Eye (tissue), 1 donor: ENCODE measurements at places on chromosomes 5 and 9.

GRCh38 chr9:8486095-8486494 lies 686.5 kb upstream of the DMAC1 start:
- DNase-seq: peak; percentile 32

DNA sequence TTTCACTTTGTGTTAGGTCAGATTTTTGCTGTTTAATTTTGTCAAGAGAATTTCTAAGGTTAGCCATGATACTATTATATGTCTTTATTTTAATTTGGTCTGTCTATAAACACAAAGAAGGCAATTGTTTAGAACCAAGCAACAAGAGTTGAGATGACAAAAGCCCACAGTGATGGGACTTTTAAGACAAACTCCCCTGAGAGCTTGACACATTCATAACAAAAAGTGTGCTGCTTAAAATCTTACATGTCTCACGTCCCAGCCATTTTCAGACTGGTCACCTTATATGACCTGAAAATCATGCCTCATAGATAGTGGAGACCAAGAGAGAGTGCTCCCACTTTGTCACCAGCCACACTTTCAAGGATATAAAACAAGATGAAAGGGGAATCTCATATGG lies 21.6 kb upstream of the NNT start:
- no peak for DNase-seq

GRCh38 chr5:111153483-111153882 lies 61.3 kb downstream of the WDR36 start:
- DNase-seq: no peak

- no peak for DNase-seq
Observed at GRCh38 chr5:145791866-145792265, 43.3 kb downstream of the PRELID2 start.

- no peak for DNase-seq
Observed at GRCh38 chr5:67246546-67247268, 50.1 kb upstream of the CD180 start.

DNA sequence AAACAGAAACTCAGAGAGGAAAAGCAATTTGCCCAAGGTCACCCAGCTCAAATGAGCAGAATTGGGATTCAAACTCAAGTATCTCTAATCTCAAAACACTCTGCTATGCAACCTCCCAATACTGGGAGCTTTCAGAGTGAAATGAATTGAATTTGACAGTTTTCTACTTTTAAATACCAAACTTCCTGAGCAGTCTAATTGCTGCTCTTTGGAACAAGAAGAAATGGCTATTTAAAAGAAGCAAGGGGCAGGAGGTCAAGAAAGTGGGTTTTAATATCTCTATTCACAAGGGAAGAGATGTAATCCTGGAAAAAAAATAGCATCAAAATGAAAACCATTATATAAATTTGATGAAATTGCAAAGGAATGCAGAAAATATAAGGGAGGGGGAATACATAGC lies 142.6 kb downstream of the INSYN2B start:
- peak; percentile 65 for DNase-seq

DNA sequence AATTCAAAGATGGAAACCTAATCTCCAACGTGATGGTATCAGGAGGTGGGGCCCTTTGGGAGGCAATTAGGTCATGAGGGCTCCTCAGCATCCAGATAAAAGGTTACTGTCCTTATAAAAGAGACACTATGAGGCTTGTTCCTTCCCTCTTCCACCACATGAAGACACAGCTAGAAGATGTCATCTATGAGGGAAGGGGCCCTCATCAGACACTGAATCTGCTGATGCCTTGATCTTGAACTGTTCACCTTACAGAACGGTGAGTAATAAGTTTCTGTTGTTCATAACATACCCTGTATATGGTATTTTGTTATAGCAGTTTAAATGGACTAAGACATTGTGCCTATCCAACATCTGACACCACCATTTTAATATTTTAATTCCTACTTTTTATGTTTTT lies 19.7 kb upstream of the CCNH start:
- DNase-seq: no peak

- no peak for DNase-seq
Observed at GRCh38 chr9:127209220-127209619, 55.4 kb upstream of the GARNL3 start.

- DNase-seq: no peak
Observed at GRCh38 chr5:44183753-44184152, 205.5 kb downstream of the FGF10 start.

GRCh38 chr5:154058055-154059038 lies 19.6 kb downstream of the MFAP3 start:
- DNase-seq: peak; percentile 45

- DNase-seq: peak; percentile 33
Observed at GRCh38 chr5:105903069-105903468, 1767.7 kb downstream of the EFNA5 start.

DNA sequence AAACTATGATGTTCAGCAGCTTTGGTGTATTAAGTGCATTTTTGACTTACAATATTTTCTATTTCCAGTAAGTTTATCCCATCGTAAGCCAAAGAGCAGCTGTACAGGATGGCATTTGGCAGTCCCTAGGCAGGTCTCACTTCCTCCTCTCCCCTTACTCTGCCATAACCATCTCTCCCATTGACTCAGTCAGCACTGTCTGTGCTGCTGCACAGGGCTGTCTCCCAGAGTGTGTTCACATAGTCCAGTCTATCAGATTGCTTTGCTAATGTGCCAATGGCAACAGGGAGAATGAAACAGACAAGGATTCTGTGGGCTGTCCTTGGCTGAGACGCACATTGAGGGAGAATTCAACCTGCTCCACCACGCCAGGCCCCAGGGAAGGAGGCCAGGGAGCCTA lies 47.0 kb upstream of the CAST start:
- DNase-seq: no peak

GRCh38 chr5:145906401-145906800 lies 30.0 kb upstream of the SH3RF2 start:
- DNase-seq: no peak

GRCh38 chr9:27602142-27602861 lies 29.0 kb upstream of the C9orf72 start:
- no peak for DNase-seq

- DNase-seq: no peak
Observed at GRCh38 chr5:39253196-39253595, 33.8 kb upstream of the FYB1 start.

GRCh38 chr5:79582186-79582585 lies 30.1 kb upstream of the TENT2 start:
- no peak for DNase-seq

DNA sequence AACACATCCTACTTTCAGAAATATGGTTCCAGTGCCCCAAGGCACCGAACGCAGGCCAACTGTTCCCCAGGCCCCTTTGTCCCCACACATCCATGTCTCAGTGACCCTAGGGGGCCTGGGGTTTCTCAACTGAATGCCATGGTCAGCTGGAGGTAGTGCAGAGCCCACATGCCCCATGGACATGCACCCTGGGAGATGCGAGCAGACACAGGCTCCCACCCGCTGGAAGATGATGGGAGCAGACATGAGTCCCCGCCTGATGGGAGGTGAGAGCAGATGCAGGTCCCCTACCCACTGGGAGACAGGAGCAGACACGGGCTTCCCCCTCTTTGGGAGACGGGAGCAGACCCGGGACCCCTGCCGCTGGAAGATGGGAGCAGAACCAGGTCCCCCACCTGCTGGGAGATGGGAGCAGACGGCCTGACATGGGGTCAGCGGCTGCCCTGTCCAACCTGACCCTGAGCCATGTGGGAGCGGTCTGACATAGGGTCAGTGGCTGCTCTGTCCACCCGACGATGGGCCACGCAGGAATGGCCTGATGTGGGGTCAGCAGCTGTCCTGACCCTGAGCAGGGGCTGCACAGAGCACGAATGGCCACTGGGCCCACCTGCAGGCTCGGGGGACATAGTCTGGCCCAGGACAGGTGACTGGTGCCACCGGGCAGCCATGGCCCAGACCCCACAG lies 18.4 kb downstream of the ZDHHC11B start:
- DNase-seq: no peak

DNA sequence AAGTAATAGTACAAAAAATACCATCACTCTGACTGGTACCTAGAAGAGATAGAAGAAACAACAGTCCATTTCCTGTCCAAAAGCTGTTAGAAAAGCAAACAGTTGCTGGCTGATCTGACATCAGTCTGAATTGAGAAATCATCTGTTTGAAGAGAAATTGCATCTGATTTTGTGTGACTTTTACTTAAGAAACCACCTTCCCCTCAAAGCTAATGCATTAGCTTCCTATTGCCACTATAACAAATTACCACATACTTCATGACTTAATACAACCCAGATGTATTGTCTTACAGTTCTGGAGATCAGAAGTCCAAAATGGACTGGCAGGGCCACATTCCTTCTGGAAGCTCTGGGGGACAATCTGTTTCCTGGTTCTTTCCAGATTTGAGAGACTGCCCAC lies 385.9 kb upstream of the TLE4 start:
- DNase-seq: no peak

DNA sequence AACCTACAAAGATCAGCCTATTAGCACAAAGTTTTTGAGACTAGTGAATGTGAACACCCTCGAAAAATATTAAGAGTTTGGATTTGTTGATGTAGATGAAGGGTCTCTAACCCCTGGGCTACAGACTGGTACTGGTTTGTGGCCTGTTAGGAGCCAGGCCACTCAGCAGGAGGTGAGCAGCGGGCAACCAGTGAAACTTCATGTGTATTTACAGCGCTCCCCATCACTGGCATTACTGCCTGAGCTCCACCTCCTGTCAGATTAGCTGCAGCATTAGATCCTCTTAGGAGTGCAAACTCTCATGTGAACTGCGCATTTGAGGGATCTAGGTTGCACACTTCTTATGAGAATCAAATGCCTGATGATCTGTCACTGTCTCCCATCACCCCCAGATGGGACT lies 11.2 kb upstream of the PAM start:
- no peak for DNase-seq

DNA sequence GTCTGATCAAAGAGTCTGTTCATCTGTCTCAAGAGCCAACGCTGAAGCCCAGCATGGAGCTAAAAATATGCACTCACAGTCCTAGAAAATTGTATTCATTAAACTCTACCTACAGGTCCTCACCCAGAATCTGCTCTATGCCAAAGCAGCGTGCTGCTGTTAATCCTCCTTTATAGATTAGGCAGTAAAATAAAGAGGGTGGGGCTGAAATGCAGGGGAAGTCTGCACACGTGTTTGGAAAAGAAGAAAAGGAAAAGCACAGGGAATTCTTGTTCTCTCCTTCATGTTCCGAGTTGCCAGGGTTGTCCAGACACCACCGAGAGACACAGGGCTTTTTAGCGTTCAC lies 121.4 kb upstream of the TMEM161B start:
- no peak for DNase-seq

- DNase-seq: no peak
Observed at GRCh38 chr5:39519079-39519478, 94.3 kb upstream of the DAB2 start.

DNA sequence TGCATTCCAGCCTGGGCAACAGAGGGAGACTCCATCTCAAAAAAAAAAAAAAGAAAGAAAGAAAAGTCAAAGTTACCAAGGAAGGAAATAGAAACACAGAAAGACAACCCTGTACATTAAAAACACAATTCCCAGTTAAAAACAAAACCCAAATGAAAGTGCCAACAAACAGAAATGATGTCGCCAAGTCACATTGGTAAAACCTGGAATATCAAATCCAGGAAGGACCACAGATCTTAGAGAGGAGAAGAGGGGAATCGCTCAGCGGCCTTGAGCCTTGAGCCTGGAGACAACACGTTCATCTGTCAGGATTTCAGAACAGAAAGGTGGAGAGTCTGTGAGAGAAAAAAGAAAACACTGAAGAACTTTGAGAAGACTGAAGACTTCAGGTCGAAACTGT lies 1.2 kb upstream of the ZDHHC11 start:
- DNase-seq: no peak

GRCh38 chr9:121860744-121861143 lies 209.3 kb downstream of the DAB2IP start:
- DNase-seq: no peak

- DNase-seq: no peak
Observed at GRCh38 chr5:114658194-114658593, 296.3 kb downstream of the KCNN2 start.

GRCh38 chr5:113989913-113990305 lies 372.0 kb upstream of the KCNN2 start:
- no peak for DNase-seq
